ENCODE measurements at places on chromosomes 13 and 19. TPM values are rescaled to one million over a fixed set of nuclear protein-coding genes. Genes with fewer than 3 reads are reported as not detected.

The KIR2DL4 gene
- total RNA-seq = not detected

The UPK1A gene
- total RNA-seq = not detected

The CYP4F3 gene
- not detected for total RNA-seq

The BEST2 gene
- total RNA-seq = not detected

The POU2F2 gene
- 17.3 TPM for total RNA-seq

The KLK12 gene
- not detected for total RNA-seq

The APOC4 gene
- total RNA-seq = not detected

The FFAR2 gene
- not detected for total RNA-seq

The PGLYRP2 gene
- not detected for total RNA-seq

The ZNF534 gene
- total RNA-seq = 0.44 TPM

The VSTM2B gene
- not detected for total RNA-seq

The IGSF23 gene
- not detected for total RNA-seq

The DCLK1 gene
- under 0.01 TPM for total RNA-seq

The VSIG10L gene
- total RNA-seq = 1.4 TPM

The ZNF91 gene
- total RNA-seq = 12.0 TPM

The TMEM59L gene
- total RNA-seq = 0.14 TPM

The IL4I1 gene
- total RNA-seq = 3.3 TPM

The RFPL4A gene
- total RNA-seq = not detected

The TEX26 gene
- total RNA-seq = not detected

The IGFL3 gene
- not detected for total RNA-seq

The ZNF730 gene
- 1.6 TPM for total RNA-seq

The TPTE2 gene
- total RNA-seq = not detected

The FGF22 gene
- total RNA-seq = not detected

The CLPTM1 gene
- 71.7 TPM for total RNA-seq

The KHSRP gene
- 189 TPM for total RNA-seq

The KLK15 gene
- total RNA-seq = not detected

The GPR12 gene
- not detected for total RNA-seq

The PPP2R1A gene
- 148 TPM for total RNA-seq

The MRPL57 gene
- total RNA-seq = 19.3 TPM

The WDR88 gene
- not detected for total RNA-seq
